ENCODE measurements at places on chromosomes 13 and 19. TPM values are rescaled to one million over a fixed set of nuclear protein-coding genes. Genes with fewer than 3 reads are reported as not detected.

ATXN8OS gene
- total RNA-seq: not detected

FAM216B gene
- total RNA-seq: not detected

GRIN2D gene
- 7.8 TPM for total RNA-seq

TMEM59L gene
- 5.2 TPM for total RNA-seq

All from A549 treated with dexamethasone at 1 μM for 4 hours (cell line).